ENCODE measurements at places on chromosomes 7 and 10. TPM values are rescaled to one million over a fixed set of nuclear protein-coding genes. Genes with fewer than 3 reads are reported as not detected.

TLX1 gene
- 1.6 TPM for total RNA-seq

DNA sequence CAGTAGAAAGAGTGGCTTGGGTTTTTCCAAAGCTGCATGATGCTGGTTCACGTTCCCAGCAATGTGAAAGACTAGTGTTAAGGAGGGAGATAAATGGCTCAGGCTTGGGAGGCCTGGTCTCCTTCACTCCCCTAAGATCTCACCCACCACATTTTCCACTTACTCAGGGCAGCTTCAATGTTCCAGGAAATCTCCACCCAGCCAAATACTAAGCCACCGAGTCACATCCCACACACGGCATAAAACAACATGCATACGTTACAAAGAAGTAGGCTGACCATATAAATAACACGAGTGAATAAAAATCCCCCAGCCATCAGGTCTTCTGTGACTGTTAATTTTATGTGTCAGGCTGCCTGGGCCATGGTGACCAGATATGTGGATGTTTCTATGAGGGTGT, 303.5 kb downstream of the SFMBT2 start:
- H3K4me1 ChIP-seq: no peaks in the 10 kb centered on the region
- no peaks in the 10 kb centered on the region for H3K36me3 ChIP-seq
- no peak for DNase-seq

- no peak for DNase-seq
- H3K36me3 ChIP-seq: no peaks in the 10 kb centered on the region
- H3K4me1 ChIP-seq: peaks cover 27% of the 10 kb centered on the region
These were observed 48.4 kb downstream of the SYPL1 start for GRCh38 chr7:106063692-106064091.

PRSS37 gene
- not detected for total RNA-seq

DNA sequence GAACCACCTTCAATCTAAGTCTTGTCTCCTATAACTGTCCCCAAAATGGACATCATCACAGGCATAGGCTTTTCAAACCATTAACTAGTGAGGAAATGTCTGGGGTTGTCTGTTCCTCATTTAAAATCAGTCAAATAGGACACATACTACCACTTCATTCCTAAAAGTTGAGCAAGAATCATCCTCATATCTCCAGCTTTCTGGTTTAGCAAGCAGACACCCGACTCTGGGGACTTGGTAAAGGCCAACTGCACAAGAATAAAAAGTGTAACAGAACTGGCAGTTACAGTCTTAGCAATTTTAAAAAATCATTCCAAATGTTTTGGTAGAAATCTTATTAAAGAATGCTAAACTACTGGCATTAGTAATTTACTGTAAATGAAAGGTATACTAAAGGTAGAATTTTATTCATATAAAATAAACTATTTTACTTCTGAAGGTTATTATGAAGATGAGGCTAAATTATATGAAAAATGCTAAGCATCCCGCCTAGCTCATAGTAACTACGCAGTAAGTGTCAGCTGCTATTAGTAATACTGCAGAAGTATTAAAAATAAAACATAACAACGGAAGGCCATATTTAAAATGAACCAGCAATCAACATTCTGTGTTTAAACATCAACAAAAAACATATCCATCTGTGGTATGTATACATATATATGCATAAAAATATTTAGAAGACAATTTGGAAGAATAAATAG, 60.8 kb downstream of the ZNF438 start:
- H3K36me3 ChIP-seq: no peaks in the 10 kb centered on the region
- no peaks in the 10 kb centered on the region for H3K27me3 ChIP-seq
- H3K4me1 ChIP-seq: no peaks in the 10 kb centered on the region
- no peak overlapping the region for H3K4me3 ChIP-seq
- no peak for DNase-seq

DNA sequence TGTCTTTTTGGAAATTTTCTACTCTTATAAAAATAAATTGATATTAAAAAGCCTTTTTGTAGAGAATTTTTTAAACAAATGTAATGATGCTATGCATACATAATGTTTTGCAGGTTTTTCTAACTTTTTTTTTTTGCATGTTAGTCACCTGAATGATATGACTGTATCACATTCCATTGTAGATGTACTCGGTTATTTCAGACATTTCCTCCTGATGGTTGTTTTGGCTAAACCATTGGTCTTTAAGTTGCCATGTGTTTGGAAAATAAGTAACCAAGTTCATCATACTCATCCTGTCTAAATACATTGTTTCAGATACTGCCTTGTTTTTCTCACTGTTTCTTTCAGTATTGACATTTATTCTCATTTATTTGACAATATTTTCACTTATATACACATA, 25.8 kb downstream of the NHLRC2 start:
- H3K4me1 ChIP-seq: no peaks in the 10 kb centered on the region
- H3K27ac ChIP-seq: no peak overlapping the region
- no peak for DNase-seq
- no peaks in the 10 kb centered on the region for H3K27me3 ChIP-seq

ALOX5 gene
- 35.5 TPM for total RNA-seq

- H3K27ac ChIP-seq: no peak overlapping the region
- no peaks in the 10 kb centered on the region for H3K36me3 ChIP-seq
- H3K4me3 ChIP-seq: no peak overlapping the region
- no peaks in the 10 kb centered on the region for H3K4me1 ChIP-seq
These were observed 110.1 kb downstream of the NPTX2 start for GRCh38 chr7:98727146-98727709.

DNA sequence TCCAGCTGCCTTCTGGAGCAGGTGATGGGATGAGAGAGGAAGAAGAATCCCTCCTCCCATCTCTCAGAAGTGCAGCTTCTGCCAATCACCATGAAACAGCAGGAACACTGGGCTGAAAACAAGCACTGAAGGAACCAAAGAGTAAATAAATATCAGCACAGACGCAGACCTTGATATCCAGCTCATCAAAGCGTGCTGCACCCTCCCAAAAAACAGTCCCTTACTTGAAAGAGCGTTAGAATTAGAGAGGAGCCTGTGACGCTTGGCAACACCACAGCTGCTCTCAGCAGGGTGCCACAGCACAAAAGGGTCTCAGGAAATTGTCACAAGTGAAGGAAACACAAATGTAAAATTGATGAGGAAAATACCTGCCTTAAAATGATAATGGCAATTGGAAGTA, 39.5 kb downstream of the KLF6 start:
- no peaks in the 10 kb centered on the region for H3K27me3 ChIP-seq
- peaks cover 7% of the 10 kb centered on the region for H3K4me1 ChIP-seq
- H3K27ac ChIP-seq: no peak overlapping the region

TMEM140 gene
- 39.6 TPM for total RNA-seq

DNA sequence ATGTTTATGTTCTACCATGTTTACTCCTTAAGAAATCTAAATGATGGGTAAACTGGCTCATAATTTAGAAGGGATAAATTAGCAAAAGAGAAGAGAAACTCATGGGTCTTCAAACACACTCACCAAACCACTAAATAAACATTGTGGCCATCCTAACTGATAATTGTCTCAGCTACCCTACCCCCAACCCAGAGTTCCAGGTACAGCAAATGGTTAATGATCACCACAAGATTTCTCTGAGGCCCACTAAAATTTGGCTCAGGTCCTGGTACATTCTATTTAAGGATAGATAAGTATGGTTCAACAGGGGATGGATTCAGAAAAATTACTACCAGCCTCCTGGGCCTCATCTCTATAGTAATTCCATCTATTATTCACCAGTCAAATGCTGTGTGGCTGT, 21.4 kb downstream of the SLC25A13 start:
- no peak overlapping the region for H3K4me3 ChIP-seq
- H3K4me1 ChIP-seq: peaks cover 7% of the 10 kb centered on the region
- no peak overlapping the region for H3K27ac ChIP-seq
- no peak for DNase-seq
- no peaks in the 10 kb centered on the region for H3K27me3 ChIP-seq
- H3K36me3 ChIP-seq: no peaks in the 10 kb centered on the region

DNA sequence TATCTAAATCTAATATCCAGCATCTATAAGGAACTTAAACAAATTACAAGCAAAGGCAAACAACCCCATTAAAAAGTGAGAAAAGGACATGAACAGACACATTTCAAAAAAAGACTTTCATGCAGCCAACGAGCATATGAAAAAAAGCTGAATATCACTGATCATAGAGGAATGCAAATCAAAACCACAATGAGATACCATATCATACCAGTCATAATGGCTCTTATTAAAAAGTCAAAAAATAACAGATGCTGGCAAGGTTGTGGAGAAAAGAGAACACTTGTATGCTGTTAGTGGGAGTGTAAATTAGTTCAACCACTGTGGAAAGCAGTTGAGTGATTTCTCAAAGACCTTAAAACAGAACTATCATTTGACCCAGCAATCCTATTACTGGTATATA, 334.4 kb upstream of the CACNA2D1 start:
- no peak overlapping the region for H3K27ac ChIP-seq
- H3K27me3 ChIP-seq: no peaks in the 10 kb centered on the region
- H3K4me3 ChIP-seq: no peak overlapping the region
- no peaks in the 10 kb centered on the region for H3K36me3 ChIP-seq
- H3K4me1 ChIP-seq: no peaks in the 10 kb centered on the region
- DNase-seq: no peak

CPA5 gene
- not detected for total RNA-seq

PDE6C gene
- not detected for total RNA-seq

DNA sequence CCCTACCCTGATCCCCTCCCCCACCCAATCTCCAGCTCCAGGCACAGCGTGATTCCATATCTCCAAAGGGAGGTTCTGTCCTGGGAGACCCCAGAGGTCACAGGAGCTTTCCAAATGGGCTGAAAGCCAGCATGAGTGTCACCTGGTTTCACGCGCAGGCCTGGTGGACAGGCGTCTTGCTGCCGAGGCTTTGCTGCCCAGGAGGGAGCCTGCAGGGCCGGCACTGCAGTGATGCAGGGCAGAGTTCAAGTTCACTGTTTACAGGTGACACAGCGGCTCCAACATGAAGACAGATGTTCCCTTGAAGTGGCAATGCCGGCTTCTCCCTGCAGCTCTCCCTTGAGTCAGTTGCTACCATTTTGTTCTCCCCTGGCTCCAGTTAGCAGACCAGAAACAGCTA, 104.3 kb downstream of the TCERG1L start:
- DNase-seq: peak; percentile 26
- H3K27me3 ChIP-seq: no peaks in the 10 kb centered on the region
- H3K4me1 ChIP-seq: no peaks in the 10 kb centered on the region

SLC13A1 gene
- 33.8 TPM for total RNA-seq

DNA sequence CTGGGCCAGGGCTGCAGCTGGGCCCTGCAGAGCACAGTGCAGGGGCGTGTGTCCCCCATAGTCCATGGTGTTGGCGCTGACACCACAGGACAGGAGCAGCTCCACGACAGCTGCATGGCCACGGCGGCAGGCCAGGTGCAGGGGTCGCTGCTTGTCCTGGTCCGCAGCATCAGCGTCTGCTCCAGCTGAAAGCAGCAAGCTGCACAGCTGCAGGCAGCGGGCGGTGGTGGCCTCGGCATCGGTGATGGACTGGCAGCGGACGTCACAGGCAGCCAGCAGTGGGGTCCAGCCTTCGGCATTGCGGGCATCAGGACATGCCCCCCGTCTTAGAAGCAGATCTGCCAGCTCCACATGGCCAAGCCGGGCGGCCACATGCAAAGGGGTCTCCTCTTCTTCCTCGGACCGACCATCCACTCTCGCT, 6.0 kb downstream of the ASB10 start:
- H3K27me3 ChIP-seq: no peaks in the 10 kb centered on the region
- DNase-seq: no peak
- H3K27ac ChIP-seq: no peak overlapping the region
- no peaks in the 10 kb centered on the region for H3K4me1 ChIP-seq

GCK gene
- not detected for total RNA-seq

AKR1C3 gene
- 182 TPM for total RNA-seq

DNA sequence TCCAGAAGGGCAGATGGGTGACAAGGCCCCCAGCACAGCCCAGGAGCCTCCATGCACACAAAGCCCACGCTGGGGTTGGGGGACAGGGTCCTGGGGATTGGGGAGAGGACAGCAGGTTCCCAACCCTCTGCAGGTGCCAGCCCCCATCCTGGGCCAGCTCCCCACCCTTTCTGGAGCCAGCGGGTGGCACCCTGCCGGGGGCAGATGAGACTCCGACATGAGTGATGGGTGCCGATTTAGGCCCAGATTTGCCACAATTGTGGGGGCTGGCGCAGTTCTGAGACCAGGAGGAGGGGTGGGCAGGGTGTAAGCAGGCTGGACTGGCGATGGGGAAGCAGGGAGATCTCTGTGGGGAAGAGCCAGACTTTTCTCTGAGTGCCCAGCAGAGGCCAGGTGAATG, 49.3 kb upstream of the SLF2 start:
- no peaks in the 10 kb centered on the region for H3K27me3 ChIP-seq
- no peak overlapping the region for H3K27ac ChIP-seq
- H3K36me3 ChIP-seq: no peaks in the 10 kb centered on the region
- no peak for DNase-seq
- no peak overlapping the region for H3K4me3 ChIP-seq

CAV1 gene
- 22.3 TPM for total RNA-seq

GRCh38 chr10:3397231-3397630, 224.6 kb upstream of the PITRM1 start:
- H3K4me3 ChIP-seq: no peak overlapping the region
- DNase-seq: no peak
- H3K4me1 ChIP-seq: no peaks in the 10 kb centered on the region
- H3K36me3 ChIP-seq: no peaks in the 10 kb centered on the region

C10orf67 gene
- 1.2 TPM for total RNA-seq

- H3K27me3 ChIP-seq: no peaks in the 10 kb centered on the region
- no peak overlapping the region for H3K4me3 ChIP-seq
- no peak for DNase-seq
- H3K27ac ChIP-seq: peak overlapping the region; percentile 27
- H3K4me1 ChIP-seq: peaks cover 16% of the 10 kb centered on the region
These were observed 11.6 kb downstream of the TMEM273 start for GRCh38 chr10:49176310-49177268.

CYP2E1 gene
- 2.3 TPM for total RNA-seq

GRCh38 chr10:60387531-60387930, 2.1 kb downstream of the ANK3 start:
- no peaks in the 10 kb centered on the region for H3K4me1 ChIP-seq
- no peak overlapping the region for H3K27ac ChIP-seq
- no peak for DNase-seq
